Activated effector memory CD4-positive, alpha-beta T cell treated with anti-CD3 and anti-CD28 coated beads, Interleukin-2, amount 50 U/mL, for 16 hours (primary cell): ENCODE measurements at places on chromosomes 11 and 22.
A peak's percentile ranks its signal among the peaks of the same experiment; 100 is the strongest.

GRCh38 chr11:66739983-66740382, 11.0 kb upstream of the SPTBN2 start:
- DNase-seq: no peak

- peak; percentile 22 for DNase-seq
Measured at GRCh38 chr22:44390613-44390970, 77.8 kb upstream of the SHISAL1 start.

DNA sequence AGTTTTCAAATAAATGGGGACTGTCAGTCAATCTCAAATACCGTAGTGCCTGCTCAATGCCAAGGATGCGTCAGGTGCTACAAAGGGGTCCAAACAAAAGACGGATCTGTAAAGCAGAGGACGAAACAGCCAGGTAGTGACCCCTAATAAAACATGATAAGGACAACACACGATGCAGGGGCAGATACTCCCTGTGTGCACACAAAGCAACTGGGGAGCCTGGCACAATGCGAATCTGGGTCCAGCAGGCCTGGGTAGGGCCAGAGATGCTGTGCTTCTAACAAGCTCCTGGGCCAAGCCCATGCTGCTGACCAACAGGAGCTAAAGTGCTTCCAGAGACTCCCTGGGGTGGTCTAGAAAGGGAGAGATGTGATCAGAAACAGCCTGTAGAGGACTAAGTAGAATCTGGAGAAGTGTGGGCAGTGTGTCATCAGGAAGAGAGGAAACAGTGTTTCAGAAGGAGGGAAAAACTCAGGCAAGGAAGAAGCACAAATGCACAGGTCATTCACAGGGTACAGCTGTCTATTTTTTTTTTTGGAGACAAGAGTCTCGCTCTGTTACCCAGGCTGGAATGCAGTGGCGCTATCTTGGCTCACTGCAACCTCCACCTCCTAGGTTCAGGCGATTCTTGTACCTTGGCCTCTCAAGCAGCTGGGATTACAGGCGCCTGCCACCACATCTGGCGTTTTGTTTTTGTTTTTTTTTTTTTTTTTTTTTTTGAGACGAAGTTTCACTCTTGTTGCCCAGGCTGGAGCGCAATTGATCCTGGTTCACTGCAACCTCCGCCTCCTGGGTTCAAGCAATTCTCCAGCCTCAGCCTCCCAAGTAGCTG, 74.5 kb downstream of the MICAL3 start:
- DNase-seq: no peak

- DNase-seq: no peak
Measured at GRCh38 chr11:5546457-5546856, 1.9 kb downstream of the OR52H1 start.

DNA sequence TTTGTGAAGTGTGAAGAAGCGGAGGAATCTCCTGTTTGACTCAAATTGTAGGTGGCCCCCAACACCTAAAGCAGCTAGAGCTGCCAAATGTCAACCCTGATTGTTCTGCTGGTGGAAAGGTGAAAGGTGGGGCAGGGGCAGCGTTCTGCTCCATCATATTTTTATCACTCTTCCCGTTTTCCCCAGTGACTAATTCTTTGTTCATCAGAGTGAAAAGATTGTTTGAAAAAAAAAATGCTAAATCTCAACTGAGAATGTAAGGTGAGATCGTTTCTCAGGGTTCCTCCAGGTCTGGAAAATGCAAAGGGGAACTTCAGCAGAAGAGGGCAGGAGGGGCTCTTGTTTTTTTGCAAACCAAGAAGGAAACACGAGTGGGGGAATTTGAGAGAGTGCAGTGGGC, 137.7 kb downstream of the MN1 start:
- no peak for DNase-seq

GRCh38 chr11:78227921-78228320, 39.2 kb downstream of the USP35 start:
- DNase-seq: no peak
